ENCODE measurements at places on chromosomes 11 and 22.

GRCh38 chr11:67613960-67614715 is 7.4 kb downstream of the NDUFV1 start:
- DNase-seq, result peak; percentile 84

DNA sequence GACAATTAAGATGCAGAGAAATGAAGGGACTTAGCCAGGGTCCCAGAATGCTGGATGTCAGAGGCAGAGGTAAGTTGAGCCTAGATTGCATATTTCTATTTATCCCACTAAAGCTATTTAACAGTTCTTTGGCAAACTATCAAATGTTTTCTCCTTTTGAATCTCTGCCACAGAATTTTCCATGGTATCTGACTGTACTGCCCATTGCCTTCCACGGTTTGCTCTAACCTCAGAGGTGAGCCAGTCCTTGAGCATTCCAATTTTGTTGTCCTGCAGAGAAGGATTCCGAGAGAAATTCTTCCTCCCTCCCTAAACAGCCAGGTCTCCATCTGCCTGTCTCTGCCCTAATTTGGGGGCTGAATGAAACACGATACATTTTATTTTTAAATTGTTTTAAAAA is 368.3 kb upstream of the SYN3 start:
- no peak for DNase-seq

DNA sequence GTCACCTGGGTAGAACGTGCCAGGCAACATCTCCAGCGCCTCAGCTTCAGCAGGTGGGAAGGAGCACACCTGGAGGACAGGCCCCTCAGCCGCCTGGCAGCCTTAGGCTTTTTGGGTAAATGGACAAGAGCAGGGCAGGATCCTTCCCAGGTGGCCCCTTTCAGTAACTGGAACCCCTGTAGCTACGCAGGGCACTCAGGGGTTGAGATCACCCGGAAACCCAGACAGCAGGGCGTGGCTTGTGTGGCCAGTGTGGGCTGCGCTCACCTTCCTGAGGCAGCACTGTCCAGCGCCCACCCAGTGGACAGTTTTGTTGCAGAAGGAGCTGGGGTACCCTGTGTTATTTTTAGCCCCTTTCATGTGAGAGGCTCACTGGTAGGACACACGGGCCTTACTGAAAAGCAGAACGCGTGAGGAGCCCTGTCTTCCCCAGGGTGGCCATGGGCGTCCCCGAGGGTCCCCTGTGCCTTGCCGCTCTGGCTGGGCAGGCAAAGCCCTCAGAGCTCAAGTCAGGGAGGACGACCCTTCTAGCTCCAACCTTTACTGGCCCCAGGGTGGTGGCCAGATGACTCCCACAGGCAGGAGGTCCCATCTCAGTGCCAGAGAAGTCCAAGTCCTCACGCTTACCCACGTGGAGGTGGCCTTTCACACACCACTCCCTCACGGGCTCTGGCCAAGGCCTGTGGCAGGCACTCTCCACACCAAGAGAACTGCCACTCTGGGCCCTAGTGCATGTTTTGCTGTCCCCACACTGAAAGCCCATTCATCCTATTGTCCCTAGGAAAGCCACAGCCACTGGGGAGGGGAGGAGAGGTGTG is 75.8 kb downstream of the CTTN start:
- DNase-seq, result no peak

GRCh38 chr11:33819278-33820035 is 45.1 kb upstream of the FBXO3 start:
- DNase-seq, result no peak

DNA sequence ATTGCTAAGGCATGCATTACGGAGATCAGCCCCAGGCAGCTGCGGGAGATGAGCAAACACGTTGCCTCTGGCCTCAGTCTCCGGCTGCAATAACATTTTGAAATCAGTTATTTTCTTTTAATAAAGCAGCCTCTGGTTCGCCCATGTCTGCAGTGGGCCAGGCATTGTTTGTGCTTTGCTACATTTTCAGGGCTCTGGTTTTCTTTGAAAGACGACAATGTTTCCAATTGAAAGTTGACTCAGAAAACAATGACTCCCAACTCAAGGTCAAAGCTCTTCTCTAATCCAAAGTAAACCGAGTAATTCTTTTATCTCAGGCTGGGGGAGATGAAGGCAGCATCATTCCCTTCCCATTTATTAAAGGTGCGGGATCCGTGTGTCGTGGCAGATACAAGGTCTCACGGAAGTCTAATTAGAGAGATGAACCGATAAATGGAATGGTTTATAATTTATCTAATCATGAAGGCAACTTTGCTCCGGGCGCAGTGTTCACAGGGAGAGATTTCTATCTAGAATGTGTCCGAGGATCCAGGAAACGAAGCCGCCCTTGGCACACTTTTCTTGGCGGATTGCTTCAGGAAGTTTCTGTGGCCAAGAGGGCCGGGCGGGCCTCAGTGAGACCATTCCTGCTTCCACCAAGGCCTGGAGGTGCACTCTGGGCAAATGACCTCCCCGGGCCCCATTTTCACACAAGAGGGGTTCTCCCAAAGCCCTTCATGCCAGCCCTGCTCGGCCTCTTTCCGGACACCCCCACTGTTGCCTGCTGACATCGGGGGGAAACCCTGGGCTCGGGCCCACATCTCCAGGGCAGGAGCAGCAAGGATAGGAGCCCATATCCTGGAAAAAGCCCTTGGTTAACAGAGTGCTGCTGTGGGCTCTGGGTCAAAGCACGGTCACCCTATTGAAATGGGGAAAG is 811.4 kb downstream of the BRD1 start:
- no peak for DNase-seq

GRCh38 chr11:43879789-43880639 is 617 bp upstream of the ALKBH3 start:
- DNase-seq, result no peak

DNA sequence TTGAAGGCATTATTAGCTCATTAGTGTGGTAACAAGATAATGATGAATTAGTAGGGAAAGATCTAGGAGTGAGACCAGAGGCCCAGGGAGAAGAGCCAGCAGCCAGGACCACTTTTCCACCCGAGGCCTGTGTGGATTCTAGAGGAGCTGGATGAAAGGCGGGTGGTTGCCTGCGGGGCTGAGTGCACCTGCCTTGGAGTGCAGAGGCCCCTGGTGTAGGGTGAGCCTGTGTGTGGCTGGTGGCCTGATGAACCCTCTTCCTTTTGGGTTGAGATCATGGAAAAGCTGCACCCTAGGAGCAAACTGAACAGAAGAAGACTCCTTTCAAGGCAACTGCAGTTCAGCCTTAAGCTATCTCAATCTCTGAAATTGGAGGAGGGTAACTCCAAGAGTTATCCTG is 5.9 kb upstream of the TP53AIP1 start:
- no peak for DNase-seq

DNA sequence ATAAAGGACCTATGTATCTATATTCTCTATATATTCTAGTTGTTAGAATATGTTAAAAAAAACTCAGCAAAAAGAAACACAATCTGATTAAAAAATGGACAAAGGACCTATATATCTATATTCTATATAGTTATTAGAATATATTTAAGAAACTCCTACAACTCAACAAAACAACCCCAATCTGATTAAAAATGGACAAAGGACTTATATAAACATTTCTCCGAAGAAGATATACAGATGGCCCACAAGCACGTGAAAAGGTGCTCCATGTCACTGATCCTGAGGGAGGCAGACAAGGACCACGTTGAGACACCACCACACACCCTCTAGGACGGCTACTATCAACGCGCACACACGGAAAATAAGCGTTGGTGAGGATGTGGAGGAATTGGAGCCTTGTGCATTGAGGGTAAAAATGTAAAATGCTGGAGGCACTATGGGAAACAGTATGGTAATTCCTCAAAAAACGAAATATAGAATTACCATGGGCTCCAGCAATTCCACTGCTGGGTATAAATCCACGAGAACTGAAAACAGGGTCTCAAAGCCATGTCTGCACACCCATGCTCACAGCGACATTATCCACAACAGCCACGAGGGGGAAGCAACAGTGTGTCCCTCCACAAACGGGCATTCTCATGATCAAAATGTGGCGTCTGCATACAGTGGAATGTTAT is 22.7 kb downstream of the YPEL1 start:
- peak; percentile 69 for DNase-seq

GRCh38 chr11:35009191-35009943 is 92.9 kb downstream of the PDHX start:
- no peak for DNase-seq

DNA sequence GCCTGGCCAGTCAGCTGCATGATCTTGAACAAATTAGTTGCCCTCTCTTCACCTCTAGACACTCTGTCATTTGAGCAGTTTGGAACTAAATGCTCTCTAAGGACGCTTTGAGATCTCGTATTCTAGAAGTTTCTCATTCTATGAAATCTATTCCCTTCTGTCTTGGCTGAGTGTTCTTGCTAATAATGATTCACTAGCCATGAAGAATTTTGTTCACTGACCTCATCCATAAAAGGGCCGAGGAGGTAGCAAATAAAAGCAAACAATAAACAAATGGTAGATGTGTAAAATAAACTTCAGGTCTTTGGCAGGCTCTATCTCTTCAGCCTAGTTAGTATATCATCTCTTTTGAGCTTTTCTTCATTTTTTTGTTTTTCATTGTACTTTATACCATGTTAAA is 76.6 kb downstream of the USP35 start:
- no peak for DNase-seq

GRCh38 chr11:36702330-36703054 is 104.5 kb upstream of the RAG2 start:
- DNase-seq, result no peak

GRCh38 chr11:72072348-72072747 is 8.0 kb downstream of the NUMA1 start:
- no peak for DNase-seq

DNA sequence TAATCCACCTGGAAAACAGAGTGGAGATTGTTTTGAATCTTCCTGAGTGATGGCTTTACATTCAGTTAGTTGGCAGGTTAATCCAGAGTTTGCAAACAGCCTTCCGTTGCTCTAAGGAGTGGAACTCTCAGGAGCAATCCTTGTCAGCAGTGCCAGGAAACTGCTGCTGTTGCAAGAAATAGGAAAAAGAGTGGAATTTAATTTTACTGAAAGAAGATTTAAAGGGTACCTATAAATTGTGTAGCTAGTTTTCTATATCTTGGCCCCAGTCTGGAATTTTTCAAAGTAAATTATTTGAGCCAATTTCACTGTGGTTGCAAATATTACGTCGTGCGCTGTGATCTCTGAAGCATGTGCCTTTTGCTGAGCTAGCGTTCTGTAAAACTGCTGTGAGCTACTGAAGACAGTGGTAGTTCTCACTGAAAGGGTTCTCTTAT is 55.5 kb upstream of the SLC5A12 start:
- DNase-seq, result no peak

DNA sequence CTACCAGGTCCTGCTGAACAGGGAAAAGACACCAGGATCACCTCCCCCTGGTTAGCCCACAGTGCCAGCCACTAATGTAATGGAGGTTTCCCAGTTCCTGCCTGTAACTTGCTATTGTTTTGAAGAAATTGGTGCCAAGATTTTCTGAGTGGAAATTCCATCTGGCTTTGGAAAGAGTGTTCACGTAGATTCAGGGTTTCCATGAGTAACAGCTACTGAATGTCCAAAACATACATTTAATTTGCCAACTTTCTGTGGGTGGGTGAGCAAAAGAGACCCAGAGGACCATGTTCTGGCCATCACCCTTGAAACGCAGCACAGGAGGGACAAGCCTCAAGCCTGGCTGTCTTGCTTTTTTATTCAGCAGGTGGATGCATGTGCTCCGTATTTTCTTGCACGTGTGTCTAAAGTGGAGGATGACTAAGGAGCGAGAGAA is 8.8 kb upstream of the DKK3 start:
- no peak for DNase-seq

GRCh38 chr22:26592421-26592891 is 2.5 kb upstream of the TPST2 start:
- peak; percentile 33 for DNase-seq

DNA sequence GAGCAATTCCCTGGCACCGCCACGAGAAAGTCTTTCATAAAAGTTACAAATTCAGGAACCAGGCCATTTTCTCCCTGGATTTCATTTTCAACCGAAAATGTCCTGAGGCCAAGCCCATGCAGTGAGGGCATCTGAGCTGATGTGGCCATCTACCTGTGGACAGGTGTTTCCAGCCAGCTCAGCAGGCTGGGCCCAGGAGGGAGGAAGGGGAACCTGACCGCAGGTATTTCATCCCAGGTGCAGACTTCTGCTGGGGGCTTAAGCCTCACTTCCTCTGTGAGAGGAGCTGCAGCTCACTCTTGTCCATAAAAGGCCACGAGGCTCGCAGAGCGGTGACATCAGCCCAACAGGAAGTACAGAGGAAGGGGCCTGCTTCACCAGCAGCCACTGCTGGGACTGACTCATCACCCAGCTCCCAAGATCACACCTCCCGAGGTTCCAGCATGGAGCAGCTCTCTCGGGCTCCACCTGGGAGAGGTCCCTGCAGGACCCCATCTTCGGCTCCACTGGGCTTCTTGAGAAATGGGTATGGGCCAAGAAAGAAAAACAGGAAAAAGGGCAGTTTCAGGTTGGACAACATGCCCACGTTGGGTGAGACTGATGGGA is 56.4 kb downstream of the MYH9 start:
- DNase-seq, result peak; percentile 79

GRCh38 chr11:28671274-28671673 is 563.1 kb downstream of the METTL15 start:
- no peak for DNase-seq

DNA sequence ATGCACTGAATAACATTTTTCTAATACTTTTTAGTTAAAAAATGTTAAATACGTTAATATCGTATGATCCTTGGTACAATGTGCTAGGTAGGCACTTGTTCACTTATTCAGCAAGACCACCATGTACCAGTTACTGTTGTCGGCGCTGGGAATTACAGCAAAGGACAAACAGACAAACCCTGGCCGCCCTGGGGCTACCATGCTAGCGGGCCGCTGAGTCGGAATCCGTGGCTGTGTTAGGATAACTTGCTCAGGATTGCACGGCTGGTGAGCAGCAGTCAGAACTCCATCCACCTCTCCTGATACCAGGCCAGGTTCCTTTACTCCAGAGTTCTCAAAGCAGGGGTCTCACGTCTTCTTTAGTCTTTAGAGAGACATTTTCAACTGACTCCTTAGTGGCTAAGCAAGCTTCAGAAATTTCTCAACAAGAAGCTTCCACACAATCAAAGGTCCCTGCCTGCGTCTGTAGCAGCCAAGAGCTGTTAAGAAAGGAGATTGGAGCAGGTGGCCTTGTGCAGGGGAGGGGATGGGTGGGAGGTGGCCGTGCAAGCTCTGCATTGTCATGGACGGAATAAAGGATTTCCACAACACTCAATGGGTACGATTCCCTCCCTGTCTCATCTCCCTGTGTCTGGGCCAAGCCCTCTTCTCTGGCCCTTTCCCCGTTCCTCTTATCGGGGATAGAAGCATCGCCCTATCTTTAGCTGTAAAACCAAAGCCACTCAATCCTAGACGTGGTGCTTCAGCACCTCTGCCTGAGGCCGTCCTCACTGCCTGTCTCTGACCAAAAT is 39.8 kb upstream of the NNMT start:
- DNase-seq, result no peak

All from stimulated activated CD4-positive, alpha-beta T cell treated with anti-CD3 and anti-CD28 coated beads, Interleukin-4, amount 100 ng/mL, for 24 hours (primary cell).